ENCODE measurements at places on chromosomes 6 and 20.

GRCh38 chr6:159973406-159973805 lies 4.5 kb downstream of the IGF2R start:
- DNase-seq, result no peak

DNA sequence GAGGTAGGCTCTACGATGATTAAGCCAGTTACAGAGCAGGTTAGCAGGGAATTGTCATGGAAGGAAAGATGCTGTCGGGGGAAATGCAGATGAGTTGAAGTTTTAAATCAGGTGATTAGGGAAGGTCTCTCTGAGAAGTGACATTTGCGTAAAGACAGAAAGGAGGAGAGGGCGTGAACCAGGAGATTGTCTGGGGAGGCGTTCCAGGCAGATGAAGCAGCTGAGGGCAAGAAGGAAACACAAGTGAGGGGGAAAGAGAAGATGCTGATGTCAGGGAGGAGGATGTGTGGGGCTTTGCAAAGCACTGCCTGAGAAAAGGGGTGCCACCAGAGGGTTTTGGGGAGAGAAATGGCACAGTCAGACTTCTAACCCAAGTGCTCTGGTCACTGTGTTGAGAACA lies 2.5 kb upstream of the TMEM14B start:
- DNase-seq, result no peak

- DNase-seq, result no peak
Observed at GRCh38 chr20:44829688-44830087, 19.3 kb upstream of the RIMS4 start.

DNA sequence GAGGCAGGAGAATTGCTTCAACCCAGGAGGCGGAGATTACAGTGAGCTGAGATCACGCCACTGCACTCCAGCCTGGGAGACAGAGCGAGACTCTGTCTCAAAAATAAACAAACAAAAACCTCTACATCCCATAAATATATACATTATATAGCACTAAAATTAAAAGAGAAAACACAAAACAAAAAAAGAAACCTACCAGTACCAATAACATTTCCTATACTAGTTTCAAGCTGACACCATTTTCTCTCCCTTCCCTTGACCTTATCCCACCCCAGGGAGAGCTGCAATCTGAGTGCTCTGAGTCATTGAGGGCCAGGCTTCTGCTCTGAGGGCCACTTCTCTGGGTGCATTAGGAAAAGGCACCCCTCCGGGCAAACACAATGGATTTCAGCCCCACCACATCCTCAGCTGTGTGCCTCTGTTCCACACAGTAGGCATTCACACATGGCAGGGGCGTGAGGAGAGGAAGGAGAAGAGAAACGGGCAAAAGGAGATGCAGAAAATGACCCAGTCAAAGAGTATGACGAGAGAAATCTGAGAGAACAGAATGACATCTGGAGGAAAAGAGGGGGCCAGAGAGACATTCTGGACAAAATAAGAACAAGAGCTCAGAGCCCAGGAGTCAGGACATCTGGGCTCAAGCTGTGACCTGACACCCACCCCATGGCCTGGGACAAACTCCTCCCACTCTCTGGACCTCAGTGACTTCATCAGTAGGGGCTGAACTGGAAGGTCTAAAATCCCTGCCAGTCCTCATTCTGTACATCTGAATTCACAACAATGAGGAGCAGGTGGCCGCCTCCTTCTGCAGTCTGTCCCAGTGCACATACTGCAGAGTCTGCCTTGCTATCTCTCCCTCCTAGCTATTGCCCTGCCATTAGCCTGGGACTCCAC lies 18.2 kb downstream of the TRIM26 start:
- no peak for DNase-seq

- no peak for DNase-seq
Observed at GRCh38 chr20:35690265-35690664, 8.9 kb downstream of the NFS1 start.

GRCh38 chr6:168101590-168102314 lies 22.7 kb upstream of the FRMD1 start:
- no peak for DNase-seq

- no peak for DNase-seq
Observed at GRCh38 chr6:133223452-133224029, 17.6 kb upstream of the EYA4 start.

DNA sequence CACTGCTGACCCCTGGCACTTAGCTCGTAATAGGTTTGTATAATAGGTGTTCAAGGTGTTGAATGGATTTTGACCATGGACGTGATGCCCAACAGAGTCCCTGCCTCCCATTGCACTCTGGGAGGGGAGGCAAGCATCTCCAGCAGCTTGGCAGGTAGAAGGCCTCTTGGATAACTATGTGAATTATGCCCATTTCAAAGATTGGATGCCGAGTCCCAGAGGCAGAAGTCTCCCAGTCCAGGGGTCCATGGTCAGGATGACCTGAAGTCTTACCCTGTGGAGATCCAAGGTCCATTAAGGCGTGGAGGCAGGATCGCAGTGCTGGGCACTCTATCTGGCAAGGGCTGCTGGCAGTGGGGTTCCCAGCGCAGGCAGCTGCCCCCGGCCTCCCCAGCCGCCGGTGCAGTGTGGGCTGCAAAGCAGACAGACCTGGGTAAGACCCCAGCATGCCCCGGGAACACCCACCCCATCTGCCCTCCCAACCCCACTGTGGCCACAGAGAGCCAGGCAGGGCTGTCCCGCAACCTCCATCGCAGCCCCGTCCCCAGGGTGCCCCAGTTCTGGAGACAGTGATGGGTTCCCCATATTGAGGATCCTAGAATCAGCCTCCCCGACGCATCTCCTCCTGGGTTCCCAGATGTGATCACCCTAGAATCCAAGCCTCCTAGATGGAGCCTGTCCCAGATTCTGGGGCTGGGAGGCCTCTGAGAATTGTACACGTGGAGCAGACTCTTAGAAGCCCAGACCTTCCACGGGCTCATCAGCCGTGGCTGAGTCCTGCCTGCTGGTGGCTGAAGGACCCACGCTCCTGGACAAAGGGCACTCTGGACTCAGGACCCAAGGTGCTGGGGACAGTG lies 44.6 kb downstream of the APCDD1L start:
- no peak for DNase-seq

DNA sequence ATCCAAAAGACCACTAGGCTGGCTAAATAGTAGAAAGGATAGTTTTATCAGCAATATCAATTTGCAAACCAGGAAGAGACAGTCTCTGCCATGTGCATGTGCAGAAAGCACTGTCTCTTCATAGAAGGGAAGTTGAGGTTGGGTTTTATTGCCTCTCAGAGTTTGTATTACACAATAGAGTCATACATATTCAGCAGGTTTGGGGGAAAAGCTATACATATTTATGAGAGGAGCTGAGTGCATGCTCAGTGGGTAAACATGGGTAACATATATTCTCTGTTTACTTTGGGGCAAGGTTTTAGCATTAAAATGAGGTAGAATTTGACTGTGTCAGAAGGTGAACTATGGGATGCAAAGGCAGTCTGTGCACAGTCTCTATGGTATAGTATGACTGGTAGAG lies 14.9 kb downstream of the TMEM170B start:
- no peak for DNase-seq

- DNase-seq, result no peak
Observed at GRCh38 chr6:82362878-82363427, 664 bp upstream of the TPBG start.

- DNase-seq, result peak; percentile 19
Observed at GRCh38 chr6:52839124-52840055, 1.2 kb downstream of the GSTA5 start.

DNA sequence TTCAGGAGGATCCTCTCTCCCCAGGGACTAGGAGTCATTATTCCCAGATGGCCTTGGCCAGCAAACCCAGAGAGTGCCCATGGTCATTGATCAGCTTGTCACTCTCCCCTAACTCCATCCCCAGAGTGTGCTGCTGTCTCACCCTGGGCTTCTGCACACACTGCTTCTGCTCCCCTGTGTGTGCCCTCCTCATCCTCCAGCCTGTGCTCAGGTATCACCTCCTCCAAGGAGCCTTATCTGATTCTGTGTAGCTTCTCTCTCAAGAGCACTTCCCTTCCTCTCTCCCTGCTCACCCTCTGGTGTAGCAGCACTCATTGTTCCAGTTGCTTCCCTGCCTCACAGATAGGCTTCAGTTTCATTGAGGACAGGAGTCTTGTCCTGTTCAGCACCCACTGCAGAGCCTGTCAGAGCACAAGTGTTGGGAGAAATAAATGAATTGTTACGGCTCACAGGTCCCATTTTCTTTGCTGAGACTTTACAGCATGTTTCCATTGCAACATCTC lies 102.4 kb downstream of the JAG1 start:
- DNase-seq, result no peak

DNA sequence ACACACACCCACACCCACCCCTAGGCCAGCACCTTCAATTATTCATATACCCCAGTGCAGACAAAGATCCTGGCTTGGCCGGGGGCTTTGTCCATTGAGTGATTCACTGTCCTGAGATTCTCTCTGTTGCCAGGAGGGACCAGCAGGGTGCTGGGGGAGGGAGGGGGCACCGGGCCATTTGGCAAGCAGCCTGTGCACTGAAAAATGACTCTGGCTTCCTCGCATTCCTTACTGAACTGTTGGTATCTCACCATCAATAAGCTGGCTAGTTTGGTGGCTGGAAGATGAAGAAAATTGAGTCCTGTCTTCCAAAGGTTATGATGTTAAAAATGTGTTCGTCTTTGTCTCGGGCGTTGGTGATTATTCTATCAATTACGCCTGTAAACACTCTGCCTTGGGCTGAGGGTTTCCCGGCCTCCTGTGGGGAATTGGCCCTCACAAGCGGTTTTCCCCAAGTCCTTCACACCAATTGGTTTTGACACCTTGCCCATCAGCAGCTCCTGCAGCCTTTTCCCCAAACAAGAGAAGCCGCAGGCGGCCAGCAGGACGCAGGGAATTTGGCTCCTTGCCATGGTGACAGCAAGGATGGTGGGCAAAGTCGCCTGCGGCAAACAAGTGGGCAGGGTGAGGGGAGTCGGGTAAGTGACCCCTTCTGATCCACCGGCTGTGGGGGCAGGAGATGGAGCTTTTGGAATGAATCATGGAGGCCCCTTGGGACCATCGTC lies 4.9 kb downstream of the VSTM2L start:
- no peak for DNase-seq

DNA sequence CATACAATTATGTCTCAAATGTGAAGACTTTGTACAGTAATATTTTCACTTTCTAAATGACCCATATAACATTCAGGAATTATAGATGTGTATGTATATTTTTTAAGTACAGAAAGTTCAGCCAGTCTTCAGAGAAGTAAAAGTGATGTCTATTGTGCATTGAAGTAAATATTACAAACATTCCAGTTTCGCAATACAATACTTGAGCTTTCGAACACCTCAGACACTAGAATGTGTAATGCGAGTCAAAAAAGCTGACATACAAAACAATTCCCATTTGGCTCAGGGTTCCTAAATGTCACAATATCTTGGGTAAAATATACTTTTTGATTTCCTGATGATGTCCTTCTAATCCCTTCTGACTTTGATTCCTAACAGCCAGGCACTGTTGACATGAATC lies 101.4 kb downstream of the ZNF217 start:
- no peak for DNase-seq

DNA sequence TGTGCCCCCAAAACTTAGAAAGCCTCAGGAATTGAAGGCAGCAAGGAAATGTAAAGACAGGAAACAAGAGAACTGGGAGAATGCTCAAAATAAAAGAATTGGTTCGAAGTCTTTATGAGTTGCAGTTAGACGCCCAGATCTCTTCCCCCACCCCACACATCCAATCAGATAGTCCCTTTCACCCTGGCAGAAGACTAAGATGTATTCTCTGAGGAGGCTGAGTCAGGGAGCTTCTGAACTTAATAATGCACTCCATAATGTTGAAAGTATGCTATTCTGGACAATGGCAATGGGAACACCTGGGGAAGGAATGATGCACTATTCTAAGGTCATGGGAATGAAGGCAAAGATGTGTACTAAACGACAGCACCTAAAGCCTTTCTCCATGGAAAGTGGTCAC lies 173.6 kb downstream of the MTFR2 start:
- no peak for DNase-seq

GRCh38 chr20:23335521-23335920 lies 15.1 kb upstream of the NXT1 start:
- DNase-seq, result no peak

- DNase-seq, result no peak
Observed at GRCh38 chr20:46377518-46377917, 28.9 kb downstream of the ELMO2 start.

- DNase-seq, result no peak
Observed at GRCh38 chr6:383856-384255, 7.7 kb upstream of the IRF4 start.

DNA sequence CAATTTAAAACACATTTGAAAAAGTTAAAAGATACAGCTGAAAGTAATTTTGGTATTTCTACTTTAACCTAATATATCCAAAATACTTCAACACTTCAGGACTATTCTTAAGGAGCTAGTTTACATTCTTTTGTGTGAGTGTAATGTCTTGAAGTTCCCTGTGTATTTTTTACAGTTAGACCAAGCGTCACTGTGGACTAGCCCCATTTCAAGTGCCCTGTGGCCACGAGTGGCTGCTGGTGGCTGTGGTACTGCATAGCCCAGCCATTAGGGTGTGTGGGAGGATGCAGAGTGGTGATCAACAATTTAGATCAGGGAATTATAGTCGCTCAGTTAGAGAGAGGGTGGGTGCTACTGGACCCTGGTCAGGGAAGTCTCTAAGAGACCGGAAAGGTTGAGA lies 869 bp upstream of the CST5 start:
- DNase-seq, result no peak

- DNase-seq, result no peak
Observed at GRCh38 chr20:37345339-37346235, at the start of gene SRC. SRC (plus strand) TSS chr20:37346140; CDS start chr20:37384154, 38,014 bp downstream.

- DNase-seq, result no peak
Observed at GRCh38 chr20:2473516-2473915, 2.9 kb upstream of the SNRPB start.

- DNase-seq, result no peak
Observed at GRCh38 chr6:133191323-133191722, 49.8 kb upstream of the EYA4 start.

GRCh38 chr20:20206788-20207187 lies 154.5 kb downstream of the CFAP61 start:
- DNase-seq, result no peak

- no peak for DNase-seq
Observed at GRCh38 chr6:88339761-88340160, 173.6 kb upstream of the CNR1 start.

- DNase-seq, result no peak
Observed at GRCh38 chr6:32181148-32181702, 2.8 kb downstream of the AGER start.

DNA sequence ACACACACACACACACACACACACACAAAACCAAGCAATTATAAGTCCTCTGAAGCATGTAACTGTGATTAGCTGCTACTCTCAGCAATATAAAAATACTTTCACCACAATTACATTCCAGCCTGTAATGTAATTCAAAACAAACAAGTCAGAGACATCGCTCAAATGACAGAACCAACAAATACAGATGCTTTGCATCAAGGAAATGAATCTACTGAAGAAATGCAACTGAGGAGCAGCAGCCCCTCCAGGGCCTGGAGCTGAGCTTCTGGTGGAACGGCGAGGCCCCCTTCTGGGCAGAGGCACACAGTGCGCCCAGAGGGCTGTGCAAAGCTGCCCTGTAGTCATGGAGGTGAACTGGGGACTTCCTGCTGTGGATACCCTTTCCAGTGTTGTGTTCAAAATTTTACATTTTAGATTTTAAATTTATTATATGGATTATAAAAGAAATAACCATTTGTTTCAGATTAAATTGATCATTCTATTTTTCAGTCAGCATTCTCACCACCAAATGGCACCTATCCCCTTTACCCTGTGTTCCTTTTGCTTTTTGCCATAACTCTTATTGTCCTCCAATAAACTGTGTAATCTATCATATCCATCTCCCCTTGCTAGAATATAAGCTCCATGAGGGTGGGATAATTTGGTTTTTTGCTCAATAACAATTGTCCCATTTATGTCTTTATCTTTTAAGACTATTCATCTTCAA lies 23.2 kb downstream of the ADAT2 start:
- peak; percentile 25 for DNase-seq

Data from stimulated activated CD8-positive, alpha-beta memory T cell treated with anti-CD3 and anti-CD28 coated beads, Interleukin-4, amount 100 ng/mL, for 4 hours (primary cell).